ENCODE measurements at places on chromosomes 5 and 9.

GRCh38 chr5:132228241-132229035 is 785 bp upstream of the P4HA2 start:
- H3K27me3 ChIP-seq = peaks cover 60% of the 10 kb centered on the region
- H3K4me3 ChIP-seq = peak overlapping the region; percentile 80
- no peak for DNase-seq
- H3K4me1 ChIP-seq = peaks cover 4% of the 10 kb centered on the region
- no peak overlapping the region for H3K27ac ChIP-seq

DNA sequence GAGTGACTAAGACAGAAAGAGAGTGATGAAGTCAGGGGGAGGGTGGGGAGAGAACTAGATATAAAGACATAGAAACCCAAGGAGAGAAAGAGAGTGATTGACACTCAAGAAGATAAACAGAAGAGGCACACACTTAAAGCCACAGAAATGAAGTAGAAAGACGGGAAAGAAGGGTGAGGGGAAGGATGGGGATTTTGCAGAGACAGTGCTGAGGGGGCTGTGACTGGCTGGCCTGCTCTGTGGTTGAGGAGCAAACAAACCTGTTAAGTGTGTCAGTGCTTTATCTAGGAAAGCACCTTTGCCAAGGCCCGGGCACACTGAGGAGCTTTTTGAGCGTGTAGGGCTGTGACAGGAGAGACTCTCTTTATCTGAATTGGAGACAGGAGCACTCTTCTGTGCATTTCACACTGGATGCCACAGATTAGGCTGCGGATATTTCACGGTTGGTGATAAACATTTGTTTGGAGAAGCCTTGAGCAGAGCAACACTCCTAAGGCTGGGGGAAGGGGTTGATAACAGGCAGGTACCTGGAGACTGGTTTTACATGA is 109.1 kb downstream of the DOCK2 start:
- H3K27me3 ChIP-seq = no peaks in the 10 kb centered on the region
- no peaks in the 10 kb centered on the region for H3K36me3 ChIP-seq

- H3K4me3 ChIP-seq = no peak overlapping the region
- peaks cover 59% of the 10 kb centered on the region for H3K36me3 ChIP-seq
- H3K4me1 ChIP-seq = peaks cover 4% of the 10 kb centered on the region
- no peaks in the 10 kb centered on the region for H3K27me3 ChIP-seq
- DNase-seq = no peak
Observed at GRCh38 chr9:130630071-130630450, 34.3 kb upstream of the PRDM12 start.

DNA sequence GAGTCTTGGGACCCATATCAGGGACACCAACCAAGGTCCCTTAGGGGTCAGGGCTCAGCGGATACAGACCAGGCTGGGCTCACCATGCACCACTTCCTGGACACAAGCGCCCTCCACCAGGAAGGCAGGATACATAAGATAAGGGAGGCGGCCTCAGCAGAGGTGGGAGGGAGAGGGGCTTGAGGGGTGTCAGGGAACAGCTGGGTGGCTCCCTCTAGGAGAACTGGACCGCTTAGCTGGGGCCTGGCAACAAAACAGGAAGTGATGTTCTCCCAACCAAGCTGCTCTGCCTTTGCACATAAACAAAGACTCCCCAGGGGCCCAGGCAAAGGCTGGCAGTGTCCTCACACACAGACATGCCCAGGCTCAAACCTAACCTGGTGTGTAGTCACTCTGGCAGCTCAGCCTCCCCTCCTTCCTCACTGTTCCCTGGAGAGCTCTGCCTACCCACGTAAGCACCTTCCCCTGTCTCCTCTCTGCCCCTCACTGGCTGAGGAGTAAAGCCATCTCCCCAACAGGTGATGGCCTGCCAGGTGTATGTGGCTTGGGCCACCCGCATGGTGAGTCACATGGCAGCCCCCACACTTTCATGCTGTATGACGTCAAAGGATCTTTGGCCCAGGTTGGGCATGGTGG is 5.8 kb upstream of the BICD2 start:
- no peak overlapping the region for H3K27ac ChIP-seq
- H3K4me3 ChIP-seq = peak overlapping the region; percentile 11
- peaks cover 2% of the 10 kb centered on the region for H3K27me3 ChIP-seq

GRCh38 chr9:74415995-74416394 is 81.1 kb upstream of the RORB start:
- H3K4me1 ChIP-seq = peaks cover 5% of the 10 kb centered on the region
- no peak for DNase-seq
- no peak overlapping the region for H3K27ac ChIP-seq
- no peaks in the 10 kb centered on the region for H3K27me3 ChIP-seq

GRCh38 chr9:16386827-16387077 is 483.7 kb downstream of the BNC2 start:
- peak overlapping the region; percentile 65 for H3K4me3 ChIP-seq
- no peak for DNase-seq
- no peaks in the 10 kb centered on the region for H3K36me3 ChIP-seq

Data from neuronal stem cell (in vitro differentiated cells).